Activated T-cell treated with anti-CD3 and anti-CD28 coated beads for 4 hours (primary cell): ENCODE measurements at places on chromosomes 7 and 10.

DNA sequence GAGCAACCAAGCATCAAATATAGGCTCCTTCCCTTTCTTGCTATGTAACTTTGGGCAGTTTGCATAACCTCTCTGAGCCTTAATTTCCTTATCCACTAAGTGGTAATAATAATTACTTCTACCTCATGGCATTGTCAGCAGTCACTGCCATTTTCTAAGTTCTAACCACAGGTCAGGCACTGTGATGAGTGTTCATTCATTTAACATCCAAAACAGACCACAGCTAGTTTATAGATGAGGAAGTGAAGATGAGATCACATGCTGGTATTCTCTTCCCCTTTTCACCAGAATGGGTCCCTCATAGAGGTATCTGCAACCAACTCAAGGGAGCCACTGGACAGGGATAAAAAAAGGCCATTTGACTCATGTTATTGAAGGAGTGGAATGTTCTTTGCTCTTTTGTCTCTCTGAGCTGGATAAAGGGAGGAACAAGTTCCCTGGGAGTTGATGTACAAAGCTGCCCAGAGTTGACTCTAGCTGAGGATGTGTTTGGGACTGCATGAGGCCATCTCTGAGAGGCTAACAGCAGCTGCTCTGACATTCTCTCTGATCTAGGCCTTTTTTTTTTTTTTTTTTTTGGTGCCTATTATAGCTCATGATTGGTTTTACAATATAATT is 65.0 kb downstream of the DNAJC12 start:
- DNase-seq, result no peak

DNA sequence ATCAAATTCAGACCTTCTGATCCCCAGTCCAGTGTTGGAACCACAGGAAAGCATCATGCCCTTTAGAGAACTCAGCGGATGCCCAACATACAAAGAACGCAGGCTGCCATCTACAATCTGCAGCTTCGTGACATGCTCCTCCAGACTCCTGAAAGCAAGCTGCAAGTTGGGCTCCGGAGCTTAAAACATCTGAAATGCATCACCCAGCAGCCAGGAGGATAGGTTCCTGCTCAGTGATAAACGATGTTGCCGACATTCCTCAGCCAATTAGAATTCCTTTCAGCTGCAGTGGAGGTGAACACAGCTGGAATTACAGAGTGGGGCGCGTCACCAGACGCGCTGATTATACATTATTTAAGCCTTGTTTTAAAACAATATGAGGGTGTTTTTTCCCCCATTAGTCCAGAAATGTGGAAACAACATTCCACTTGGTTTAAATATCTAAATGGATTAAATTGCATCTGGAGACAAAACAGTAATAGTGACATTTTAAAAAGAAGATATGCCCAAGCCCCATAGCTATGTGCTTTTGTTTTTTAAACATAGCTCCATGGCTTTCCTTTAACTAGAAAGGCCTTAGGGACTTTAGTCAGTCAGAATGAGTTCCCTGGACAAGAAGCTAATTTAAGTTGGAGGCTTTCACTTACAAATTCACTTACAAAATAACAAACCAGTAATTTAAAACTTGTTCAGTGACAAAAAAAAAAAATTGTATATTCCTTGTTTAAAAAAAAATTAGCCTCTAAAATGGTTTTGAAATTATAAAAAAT is 6.3 kb downstream of the SMURF1 start:
- DNase-seq, result no peak

- no peak for DNase-seq
Measured at GRCh38 chr7:107162475-107162874, 6.3 kb upstream of the HBP1 start.

DNA sequence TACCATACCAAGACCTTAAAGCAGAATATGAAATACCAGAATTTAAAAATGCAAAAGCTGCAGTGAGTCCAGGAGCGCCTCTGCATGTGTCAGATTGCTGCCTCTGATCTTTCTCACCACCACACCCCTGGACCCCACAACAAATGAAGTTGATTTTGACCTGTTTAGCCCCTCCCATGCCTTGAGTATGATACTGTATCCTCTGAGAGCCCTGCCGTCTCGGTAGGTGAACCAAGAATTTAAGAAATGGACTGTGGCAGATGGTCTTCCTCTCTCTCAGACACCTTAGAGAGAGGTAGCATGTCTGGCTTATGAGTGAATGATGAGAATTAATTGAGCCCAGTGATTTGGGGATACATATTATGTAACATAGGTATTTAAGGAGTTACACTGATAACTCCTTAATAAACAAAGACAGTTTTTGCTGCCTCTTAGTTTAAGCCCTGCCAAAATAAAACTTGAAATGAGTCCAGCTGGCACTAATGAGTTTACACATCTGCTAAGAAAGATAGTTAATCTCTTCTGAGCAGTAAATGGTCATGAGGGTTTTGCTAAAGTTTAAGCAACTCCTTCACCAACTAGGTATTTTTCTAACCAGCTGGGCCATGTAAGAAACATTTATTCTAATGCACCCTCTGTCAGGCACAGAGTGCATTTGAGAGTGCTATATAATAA is 4.5 kb upstream of the TFPI2 start:
- no peak for DNase-seq

DNA sequence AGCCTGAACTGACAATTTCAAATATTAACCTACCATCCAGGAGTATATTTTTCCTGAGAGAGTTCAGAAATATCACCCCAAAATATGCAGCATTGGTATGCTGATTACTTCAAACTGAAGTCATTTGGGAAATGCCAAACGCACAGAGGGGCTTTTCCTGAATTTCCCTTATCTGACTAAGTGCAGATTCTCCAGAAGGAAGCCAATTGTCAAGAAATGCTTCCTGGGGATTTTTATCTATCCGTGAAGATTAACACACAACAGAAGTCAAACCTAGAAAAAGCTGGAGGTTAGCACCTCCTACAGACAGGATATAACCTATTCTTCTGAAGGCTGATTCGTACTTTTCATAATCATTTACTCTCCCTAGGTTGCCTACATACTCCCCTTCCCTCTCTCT is 91.0 kb downstream of the AKR1D1 start:
- DNase-seq, result no peak

GRCh38 chr7:71286924-71287323 is 155.0 kb downstream of the GALNT17 start:
- no peak for DNase-seq

GRCh38 chr7:90595801-90596670 is at the start of gene CDK14:
Gene CDK14, plus strand, starts transcription at chr7:90596321. Its CDS starts 307 bp downstream, at chr7:90596628.
- no peak for DNase-seq

GRCh38 chr10:93110472-93111146 is 36.9 kb downstream of the CYP26A1 start:
- no peak for DNase-seq

DNA sequence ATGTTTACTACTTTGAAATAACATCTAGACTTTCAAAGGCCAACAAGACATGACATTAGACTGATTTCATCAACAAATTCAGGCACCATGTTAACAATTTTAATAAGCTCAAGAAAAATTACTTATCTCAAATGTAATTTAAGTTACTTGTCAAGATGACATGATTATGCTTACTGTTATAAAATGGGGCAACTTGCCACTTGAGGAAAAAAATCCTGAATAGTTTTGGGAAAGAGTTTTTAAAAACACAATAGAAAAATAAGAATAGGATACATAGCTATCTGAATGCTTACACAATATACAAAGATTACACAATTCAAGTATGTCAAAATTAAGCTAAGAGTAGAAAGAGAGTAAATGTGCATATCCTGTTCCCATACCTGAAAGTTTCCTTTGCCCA is 85.4 kb downstream of the RNF32 start:
- DNase-seq, result no peak

DNA sequence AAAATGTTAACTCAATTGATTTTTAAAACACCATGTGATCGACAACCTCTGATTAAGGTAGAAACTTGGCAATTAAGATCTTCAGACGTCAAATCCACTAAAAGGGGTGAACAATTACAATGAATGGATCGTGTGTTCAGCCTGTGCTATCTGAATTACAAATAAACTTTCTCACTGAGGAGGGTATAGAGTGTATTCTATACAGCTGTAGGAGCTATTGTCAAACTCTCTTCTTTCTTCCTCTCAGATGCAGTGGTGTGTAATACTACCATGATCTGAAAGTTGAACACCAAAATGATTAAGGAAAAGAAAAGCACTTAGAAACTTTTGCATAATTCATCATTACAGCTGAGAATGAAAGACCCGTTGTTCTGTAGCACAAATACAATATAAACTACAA is 32.2 kb upstream of the MACC1 start:
- DNase-seq, result no peak
